Activated T-cell treated with anti-CD3 and anti-CD28 coated beads, Interleukin-2, amount 50 U/mL, for 72 hours (primary cell): ENCODE measurements at places on chromosomes 3 and 15.
A peak's percentile ranks its signal among the peaks of the same experiment; 100 is the strongest.

- peak; percentile 52 for DNase-seq
These were observed 78.8 kb downstream of the AAGAB start for GRCh38 chr15:67175643-67176071.

DNA sequence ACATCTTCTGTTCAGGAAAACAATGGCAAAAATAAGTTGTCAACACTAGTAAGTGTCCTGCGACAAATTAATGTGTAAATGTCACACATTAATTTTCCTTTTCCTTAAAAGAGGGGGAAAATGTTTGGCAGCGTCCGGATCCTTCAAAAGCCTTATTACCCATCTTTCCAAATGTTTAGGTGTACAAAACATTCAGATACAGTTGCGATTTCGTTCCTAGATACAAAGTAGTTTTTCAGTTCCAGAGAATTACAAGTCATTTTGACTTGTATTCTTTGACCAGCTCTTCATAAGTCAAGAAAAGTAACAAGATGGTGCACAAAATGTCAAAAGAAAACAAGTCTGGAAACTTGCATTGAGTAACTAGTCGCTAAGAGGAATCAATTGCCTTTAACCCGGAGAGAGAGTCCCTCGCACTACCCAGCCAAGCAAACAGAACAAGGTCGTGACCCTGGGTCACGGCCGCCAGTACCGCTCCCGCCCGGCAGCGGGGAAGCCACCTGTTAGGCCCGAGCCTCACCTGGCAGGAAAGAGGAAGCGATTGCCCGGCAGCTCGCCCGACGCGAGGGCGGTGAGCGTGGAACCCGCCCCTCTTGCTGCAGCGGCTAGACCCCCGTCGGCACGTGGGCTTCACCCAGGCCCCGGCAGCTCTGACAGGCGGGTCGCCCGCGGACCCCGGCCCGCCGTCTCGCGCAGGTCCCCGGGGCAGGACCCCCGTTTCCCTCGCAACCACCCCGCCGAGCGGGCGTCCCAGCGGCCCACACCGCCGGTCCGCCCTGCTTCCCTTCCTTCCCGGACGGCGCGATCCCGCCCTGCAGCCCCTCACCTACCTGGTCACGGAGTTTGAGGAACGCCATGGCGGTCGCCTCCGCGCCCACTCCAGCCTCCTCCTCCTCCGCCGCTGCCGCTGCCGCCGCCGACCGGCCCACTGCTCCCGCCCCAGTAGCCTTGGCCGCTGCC is 61.0 kb upstream of the ANKRD28 start:
- peak; percentile 79 for DNase-seq

DNA sequence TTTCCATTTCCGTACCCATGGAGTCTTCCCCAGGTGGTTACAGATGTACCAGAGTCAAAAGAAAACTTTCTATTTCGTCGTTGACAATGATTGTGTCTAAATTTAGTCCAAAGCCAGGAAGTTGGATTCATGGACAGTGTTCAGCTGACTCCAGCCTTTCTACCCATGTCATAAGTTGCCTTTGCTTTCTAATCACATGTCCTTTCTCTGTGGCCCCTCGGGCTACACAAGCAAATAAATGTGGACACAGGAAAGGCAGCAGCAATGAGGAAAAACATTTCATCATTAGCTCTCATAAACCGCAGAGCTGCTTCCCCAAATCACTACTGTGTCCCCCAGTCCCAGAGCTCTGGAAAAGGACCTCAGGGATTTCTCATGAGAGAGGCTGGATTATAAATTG is 82.0 kb downstream of the USF3 start:
- no peak for DNase-seq

DNA sequence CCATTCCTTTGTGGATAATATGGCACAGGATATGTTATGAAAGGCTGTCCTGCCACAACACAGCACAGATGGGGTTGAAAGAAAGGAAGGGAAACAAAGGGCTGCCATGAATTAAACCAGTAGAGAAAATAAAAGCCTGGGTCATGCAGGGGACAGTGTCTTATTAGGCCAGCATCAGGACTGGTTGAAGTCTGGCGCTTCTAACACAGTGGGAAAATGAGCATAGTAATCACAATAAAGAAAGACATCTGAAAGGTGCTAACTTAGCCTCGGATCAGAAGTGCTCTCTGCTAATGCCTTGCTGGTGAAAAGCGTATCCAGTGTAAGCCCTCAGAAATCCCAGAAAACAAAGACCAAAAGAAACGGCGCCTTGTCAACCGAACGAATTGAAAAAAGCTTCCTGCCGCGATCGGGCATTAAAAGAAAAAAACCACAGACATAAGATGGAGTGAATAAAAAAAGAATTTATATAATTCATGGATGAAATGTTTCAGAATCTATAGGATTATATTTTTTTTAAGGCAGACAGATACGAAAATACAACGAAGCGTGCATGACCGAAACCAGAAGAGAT is 566 bp upstream of the MKRN3 start:
- DNase-seq, result no peak

GRCh38 chr15:94119923-94120775 is 111.2 kb upstream of the MCTP2 start:
- DNase-seq, result peak; percentile 59

DNA sequence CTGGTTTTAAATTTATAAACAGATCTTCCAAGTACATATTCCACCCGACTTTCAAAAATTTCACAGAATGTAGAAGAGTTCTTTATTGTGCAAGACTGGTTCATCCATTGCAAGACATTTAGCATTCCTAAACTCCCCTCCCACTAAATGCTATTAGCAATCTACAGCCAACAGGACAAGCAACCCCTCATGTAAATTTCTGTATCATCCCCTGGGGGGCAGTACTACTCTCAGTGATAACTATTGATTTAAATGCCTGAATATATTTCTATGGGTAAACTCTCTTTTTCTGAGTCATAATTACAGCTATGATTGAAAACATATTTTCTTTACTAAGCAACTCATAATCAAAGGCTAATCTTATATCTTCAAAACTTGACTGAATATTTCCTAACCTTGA is 10.7 kb upstream of the SLC15A2 start:
- DNase-seq, result peak; percentile 14

DNA sequence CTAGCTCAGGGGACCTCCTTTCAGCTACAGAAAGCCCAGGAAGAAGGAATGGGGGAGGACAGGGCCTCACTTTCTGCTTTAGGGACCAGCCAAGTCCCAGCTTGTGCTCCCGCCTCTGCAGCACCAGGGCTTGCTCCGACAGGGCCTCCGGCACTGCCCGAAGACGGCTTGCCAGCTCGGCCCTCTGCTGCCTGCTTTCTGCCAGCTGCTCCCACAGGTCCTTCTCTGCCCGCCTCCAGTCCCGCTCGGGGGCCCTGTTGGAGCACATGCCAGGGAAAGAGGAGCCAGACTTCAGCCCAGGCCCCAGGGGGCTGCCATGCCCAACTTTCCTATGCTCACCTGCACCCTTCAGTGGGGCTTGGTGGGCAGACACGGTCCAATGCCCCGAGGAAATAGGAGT is 4.3 kb upstream of the CLK3 start:
- DNase-seq, result no peak

GRCh38 chr3:159169828-159170227 is 368.0 kb downstream of the MFSD1 start:
- no peak for DNase-seq

DNA sequence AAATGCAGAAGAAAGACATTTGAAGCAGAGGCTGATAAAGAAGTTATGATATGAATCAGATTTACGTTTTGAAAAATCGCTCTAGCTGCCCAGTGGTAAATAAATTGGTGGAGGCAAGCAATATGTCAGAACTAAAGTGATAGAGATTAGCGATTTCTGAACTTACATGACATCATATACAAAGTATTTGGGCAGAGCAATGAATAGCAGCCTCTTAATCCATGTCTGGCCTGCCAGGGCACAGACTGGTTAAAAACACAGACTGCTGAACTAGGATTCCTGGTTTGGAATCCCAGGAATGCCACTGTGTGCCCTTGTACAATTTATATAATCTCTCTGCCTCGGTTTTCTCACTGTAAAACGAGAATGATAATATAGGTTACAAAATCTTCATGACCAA is 243.1 kb upstream of the SETMAR start:
- no peak for DNase-seq

- DNase-seq, result no peak
These were observed 6.2 kb downstream of the PPARG start for GRCh38 chr3:12294885-12295580.

DNA sequence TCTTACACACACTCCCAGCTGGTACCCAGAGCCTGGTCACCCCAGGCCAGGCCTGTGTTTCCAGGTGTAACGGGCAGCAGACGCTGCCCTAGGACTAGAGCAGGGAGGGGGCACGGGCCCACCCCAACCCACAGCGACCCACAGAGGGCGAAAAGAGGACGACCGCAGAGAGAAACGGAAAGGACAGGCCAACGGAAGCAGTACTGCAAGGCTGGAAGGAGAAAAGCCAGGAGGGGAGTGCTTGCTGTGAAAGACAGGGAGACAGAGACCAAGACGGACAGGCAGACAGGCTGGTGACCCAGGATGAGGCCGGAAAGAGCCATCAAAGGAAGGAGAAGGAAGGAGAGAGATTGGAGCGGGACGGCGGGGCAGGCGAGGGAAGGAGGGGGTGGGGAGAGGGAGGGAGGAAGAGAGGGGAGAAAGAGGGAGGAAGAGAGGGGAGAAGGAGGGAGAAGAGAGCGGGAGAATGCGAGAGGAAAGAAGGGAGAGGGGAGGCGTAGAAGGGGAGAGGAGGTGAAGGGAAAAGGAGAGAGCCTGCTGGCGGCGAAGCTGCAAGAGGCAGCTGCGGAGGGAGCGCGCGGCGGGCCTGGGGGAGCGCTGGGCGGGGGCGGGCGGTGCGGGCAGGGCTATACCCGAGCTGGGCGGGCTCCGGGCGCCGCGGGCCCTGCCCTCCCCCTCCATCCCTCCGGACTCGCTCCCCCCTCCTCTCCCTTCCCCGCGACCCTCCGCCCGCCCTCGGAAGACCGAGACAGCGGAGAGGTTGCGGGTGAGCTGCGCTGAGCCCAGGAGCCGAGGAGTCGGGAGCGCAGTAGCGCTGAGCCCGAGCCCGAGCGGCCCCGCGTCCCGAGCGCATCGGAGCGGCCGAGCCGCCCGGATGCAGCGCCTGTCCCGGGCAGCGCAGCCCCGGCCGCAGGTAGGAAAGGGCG is at the start of gene SLC6A1:
TSS of gene SLC6A1 (plus strand) at position 732 of the 926 bp plus-strand sequence. CDS start 24,464 bp downstream, outside the sequence.
- no peak for DNase-seq

DNA sequence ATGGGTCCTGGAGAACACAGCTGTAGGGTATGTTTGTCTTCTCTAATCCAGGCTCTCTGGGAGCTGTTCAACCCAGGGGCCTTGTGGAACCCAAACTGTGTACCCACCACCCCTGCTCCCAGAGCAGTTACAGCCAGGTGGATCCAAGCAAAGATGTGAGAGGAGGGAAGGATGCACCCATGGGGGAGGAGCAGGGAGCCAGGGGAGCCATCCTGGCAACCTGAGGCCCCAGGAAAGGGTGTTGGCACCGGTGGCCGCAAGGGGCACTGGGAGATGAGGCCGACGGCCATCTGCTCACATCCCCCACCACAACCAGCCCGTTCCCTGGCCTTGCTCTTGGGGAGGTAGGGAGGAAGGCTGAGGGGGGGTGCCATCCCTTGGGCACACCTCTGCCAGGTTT is 43.2 kb downstream of the CMTM6 start:
- no peak for DNase-seq

DNA sequence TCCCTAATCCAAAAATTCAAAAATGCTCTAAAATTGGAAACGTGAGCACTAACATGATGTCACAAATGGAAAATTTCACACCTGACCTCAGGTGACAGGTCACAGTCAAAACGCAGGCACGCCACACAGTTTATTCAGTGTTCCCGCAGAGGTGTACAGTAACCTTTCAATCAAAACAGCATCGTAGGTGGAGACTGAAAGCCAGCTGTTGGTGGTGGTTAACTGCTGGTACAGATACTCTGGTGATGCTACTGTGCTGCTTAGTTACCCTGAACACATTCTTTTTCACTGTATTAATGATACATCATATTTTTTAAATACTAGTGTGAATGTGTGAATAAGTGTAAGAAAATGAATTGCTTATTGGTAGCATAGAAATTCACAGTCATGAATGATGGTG is 23.8 kb downstream of the RAB11A start:
- no peak for DNase-seq

DNA sequence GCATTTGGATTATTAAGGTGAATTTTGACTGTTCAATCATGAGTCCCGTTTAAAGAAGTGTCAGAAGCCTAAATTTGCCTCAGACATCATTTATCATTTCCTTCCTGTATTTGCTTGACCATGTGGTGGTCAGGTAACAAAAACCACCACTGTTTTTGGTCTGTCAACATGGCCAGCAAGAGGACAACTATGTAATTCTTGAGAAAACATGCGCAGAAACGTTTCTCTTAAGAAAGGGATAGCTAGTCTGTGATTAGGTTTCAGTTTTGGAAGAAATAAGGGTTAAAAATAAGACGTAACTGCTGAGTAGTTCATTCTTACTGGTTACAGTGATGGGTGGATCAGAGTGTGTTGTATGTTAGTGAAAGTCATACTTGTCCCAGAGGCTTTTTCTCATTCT is 204.5 kb downstream of the AKAP13 start:
- no peak for DNase-seq

- peak; percentile 52 for DNase-seq
These were observed at the start of gene ZNF620 for GRCh38 chr3:40505599-40506462. Gene ZNF620 (plus strand): TSS chr3:40506039. CDS start chr3:40506353, 314 bp downstream.

GRCh38 chr3:88151358-88151757 is 1.6 kb downstream of the C3orf38 start:
- DNase-seq, result no peak

GRCh38 chr3:170765419-170766078 is 104.4 kb downstream of the RPL22L1 start:
- DNase-seq, result no peak

GRCh38 chr3:30098243-30098642 is 508.2 kb upstream of the TGFBR2 start:
- no peak for DNase-seq

GRCh38 chr15:39924437-39924836 is 4.4 kb upstream of the GPR176 start:
- DNase-seq, result no peak

GRCh38 chr3:191301017-191301416 is 28.2 kb upstream of the CCDC50 start:
- DNase-seq, result no peak

DNA sequence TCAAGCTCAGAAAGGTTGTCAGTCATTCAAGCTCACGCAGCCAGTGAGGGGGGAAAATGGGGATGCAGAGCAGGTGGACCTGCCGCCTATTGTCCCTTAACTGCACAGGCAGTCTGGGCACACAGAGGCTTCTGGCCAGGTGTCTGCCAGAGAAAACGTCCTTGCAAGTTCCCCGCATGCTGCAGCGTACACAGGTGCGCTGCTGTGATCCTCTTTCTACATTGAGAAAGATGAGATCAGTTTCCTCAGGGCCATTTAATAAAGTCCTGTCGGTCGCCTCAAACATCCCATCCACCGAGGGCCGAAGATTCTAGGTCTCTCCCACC is 445 bp upstream of the TSEN2 start:
- no peak for DNase-seq

DNA sequence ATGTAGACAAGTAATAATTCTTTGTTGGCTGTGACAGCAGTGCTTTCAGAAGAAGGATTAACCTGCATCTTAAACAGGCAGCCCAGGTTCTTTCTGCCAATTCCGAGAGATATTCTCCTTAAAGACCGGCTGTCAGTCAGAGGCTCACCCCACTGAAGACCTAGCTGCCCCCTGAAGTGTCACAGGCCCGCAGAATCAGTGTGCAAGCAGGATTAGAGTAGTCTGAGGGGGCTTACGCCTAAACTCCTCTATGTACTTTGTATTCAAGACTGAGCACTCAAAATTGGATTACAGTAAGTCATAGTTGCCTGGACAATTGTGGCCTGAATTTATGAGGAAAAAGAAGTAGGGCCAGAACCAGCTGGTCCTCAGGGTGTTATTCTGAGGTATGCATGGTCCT is 342.9 kb downstream of the CLSTN2 start:
- no peak for DNase-seq
